Caco-2 (cell line): ENCODE measurements at places on chromosomes 1 and 21.

DNA sequence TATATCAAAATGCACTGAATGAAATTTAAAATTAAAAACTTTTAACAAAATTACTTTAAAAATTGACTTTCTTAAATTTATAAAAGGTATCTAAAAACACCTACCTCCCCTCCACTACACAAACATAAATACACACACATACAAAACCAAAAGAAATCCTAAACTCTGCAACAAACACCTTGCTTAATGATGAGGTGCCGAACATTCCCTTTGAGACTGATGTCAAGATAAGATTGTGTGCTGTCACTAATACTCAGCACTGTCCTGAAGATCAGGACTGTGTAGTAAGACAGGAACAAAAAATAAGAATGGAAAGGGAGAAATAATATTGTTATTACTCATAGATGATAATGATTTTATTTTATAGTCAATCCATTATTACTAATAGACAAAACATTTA is 45.1 kb downstream of the CD53 start:
- DNase-seq: no peak

GRCh38 chr1:204514828-204515227 is 1.4 kb upstream of the MDM4 start:
- no peak for DNase-seq

DNA sequence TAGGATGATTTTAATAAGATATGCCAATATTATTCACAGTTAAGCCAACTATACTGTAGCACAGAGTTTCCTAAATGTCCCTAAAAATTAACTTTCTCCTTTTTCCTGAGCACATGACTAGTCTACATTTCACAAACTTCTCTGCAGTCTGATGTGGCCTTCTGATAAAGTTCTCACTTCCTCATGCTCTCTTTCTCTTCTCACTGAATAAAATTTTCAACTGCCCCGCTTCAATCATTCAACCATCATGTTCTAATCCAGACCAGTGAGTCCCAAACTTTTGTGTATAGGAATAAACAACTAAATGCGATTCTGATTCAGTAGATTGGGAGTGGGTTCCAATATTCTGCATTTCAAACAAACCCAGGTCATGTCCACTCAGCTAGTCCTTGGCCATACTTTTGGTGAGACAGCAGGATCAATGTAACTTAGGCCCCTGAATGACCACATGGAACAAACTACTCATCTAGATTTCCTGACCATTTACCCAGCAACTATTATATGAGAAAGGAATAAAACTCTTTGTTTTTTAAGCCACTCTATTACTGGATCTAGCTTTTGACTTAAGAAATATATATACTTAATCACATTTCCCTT is 20.1 kb downstream of the TUT4 start:
- no peak for DNase-seq

DNA sequence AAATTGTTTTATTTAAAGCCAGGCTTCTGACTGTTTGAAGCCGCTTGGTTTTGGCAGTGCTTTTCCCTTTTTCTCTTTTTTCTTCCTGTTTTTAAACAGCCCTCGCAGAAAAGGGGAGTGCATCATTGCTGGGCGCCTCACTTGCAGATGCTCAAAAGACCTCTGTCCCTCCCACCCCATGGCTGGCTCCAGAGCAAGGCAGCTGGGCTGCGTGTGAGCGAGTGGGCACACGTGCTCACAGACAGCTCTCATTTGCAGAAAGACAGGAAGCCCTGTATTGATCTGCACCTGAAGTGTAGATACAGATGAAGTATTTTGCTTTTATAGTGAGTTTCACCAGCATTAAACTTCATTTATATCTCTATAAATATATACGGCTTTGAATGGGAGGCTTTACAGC is 8.8 kb downstream of the TNR start:
- no peak for DNase-seq

DNA sequence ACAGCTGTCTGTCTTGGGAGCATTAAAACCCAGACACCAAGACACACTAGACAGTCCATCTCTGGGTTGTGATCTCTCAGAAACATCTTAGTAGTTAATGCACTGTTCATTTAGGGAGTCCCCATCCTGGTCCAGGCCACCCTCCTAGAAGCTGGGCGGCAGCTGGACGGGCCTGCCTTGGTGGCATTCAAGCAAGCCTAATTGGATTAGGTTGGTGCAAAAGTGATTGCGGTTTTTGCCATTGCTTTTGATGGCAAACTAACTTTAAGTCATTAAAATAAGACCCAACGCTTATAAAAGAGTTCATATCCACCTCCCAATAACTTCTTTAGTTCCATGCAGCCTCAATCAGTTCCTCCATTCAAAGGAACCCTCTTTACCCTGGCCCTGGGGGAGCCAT is 21.7 kb downstream of the ATP5PO start:
- DNase-seq: no peak

DNA sequence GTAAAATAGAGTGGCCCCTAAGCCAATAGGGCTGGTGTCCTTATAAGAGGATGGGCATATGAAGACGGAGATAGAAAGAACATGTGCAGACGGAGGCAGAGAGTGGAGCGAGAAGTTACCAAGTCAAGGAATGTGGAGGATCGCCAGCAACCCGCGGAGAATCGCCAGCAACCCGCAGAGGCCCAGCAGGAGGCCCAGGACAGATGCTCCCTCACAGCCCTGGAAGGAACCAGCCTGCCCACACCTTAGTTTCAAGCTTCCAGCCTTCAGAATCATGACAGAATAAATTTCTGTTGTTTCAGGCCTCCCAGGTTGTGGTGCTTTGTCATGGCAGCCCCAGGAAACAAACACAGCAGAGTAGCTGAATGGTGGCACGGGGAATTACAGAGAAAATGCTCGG is 9.6 kb downstream of the CLDN14 start:
- DNase-seq: no peak

DNA sequence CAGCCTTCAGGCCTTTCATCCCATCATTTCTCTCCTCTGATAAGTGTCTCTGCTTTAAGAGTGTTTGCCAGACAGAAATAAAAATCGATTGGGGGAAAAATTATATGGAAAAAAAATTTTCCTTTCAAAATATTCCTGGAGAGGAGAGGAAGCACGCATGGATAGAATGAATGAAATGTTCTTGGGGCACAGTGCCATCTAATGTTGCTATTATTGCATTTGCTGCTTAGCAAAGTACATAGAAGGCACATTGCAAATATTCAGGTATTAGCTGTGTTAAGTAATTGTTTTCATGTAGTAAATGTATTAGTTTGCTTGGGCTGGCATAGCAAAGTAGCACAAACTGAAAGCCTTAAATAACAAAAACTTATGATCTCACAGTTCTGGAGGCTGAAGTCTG is 18.1 kb downstream of the B3GALT5 start:
- no peak for DNase-seq

DNA sequence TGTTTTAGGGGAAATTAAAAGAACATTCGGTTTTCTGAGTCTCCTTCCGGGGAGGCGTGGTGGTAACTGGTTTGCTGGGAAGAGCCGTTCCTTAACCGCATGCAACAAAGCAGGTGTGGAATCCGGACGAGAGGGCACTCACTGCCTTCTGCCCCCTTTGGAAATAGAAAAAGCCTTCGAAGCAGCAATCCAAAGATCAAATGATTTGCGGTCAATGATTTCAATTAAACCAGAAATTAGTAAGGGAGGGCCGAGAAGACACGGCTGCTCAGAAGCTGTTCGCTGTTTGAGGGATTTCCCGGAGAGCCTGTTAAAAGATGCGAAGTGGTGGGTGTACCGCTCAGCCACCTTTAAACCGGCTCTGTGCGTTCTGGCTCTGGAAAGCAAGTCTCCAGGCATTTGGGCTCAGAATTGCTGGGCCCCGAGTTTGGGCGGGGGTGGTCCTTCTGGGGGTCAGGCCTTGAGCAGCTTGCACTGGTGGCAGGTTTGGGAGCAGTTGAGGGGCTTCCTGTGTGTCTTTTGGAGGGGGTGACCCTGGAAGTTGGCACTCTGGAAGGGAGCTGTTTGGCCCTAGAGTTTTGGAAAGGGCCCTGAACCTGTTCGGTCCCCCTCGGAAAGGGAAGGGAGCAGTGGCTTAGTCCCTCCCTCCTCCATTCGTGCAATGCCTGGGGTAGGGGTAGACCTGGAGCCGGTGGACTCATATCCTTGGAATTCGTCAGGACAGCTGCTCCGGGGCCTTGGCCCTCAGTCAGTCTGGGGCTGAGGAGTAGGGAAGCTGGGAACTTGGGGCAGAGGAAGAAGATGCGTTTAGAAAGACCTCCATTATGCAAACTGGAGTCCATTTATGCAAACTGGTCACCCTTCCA is 3.1 kb downstream of the SIM2 start:
- no peak for DNase-seq

DNA sequence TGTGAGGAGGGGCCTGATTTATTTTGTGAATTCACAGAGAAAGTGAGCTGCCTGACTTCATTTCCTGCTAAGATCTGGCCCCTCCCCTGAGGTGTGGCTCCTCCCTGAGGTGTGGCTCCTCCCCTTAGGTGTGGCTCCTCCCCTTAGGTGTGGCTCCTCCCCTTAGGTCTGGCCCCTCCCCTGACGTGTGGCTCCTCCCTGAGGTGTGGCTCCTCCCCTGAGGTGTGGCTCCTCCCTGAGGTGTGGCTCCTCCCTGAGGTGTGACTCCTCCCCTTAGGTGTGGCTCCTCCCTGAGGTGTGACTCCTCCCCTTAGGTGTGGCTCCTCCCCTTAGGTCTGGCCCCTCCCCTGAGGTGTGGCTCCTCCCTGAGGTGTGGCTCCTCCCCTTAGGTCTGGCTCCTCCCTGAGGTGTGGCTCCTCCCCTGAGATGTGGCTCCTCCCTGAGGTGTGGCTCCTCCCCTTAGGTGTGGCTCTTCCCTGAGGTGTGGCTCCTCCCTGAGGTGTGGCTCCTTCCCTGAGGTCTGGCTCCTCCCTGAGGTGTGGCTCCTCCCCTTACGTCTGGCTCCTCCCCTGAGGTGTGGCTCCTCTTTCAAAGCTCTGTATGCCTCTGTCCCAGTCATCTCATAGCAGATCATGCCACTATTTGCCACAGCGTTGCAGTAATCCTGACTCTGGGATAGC is 26.9 kb upstream of the LRRC3 start:
- peak; percentile 59 for DNase-seq

DNA sequence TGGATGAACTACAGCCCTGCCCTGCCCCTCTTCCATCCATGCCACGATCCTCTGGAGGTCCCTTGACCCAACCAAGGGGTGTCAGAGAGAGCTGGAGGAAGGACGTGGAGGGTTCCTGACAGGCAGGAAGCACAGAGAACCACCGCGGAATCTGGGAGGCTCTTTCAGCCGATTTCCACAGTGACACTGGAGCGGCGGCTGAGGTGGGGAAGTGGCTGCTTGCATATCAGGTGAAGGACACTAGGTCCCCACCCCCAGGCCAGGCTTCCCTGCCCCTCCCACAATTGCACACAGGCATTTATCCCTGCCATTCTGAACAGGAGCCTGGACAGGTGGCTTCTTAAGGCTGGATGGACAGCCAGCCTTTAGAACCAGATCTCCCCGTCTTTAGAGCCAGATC is 17.5 kb downstream of the LRRC71 start:
- DNase-seq: no peak

GRCh38 chr1:234765181-234765580 is 155.2 kb upstream of the IRF2BP2 start:
- DNase-seq: no peak

DNA sequence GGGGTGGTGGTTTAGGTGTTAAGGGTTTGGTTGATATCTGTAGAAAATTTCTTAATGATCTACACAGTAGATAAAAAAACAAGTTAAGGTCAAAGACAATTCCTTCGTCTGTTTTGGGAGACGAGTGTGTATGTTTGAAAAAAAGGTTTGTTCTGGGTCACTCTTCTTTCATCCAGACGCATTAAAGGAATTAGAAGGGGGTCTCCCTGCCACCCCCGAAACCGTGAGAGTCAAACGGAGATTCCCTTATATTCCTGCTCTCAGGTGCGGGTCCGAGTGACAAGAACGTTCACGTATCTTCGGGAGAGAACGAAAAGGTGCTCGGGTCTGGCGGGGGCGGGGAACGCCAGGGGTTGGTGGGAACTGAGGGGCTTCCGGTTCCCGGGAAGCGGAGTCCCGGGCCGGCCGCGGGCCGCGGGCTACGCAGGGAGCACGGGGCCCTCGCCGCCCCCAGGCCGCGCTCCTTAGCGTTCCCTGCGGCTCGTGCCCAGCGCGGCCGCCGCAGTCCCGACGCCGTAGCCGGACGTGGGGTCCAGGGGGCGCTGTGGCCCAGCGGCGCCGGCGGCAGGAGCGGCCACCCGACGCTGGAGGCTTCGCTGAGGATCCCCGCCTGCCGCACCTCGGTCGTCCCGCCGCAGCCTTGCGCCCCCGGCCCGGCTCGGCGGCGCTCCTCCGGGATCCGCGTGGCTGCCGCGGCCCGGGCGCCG is at the start of gene ZFYVE9:
Gene ZFYVE9 (plus strand): TSS at position 577 of the 707 bp plus-strand sequence. CDS start 91,118 bp downstream, outside the sequence.
- DNase-seq: peak; percentile 89

GRCh38 chr1:198117267-198117666 is 39.5 kb upstream of the NEK7 start:
- DNase-seq: no peak

DNA sequence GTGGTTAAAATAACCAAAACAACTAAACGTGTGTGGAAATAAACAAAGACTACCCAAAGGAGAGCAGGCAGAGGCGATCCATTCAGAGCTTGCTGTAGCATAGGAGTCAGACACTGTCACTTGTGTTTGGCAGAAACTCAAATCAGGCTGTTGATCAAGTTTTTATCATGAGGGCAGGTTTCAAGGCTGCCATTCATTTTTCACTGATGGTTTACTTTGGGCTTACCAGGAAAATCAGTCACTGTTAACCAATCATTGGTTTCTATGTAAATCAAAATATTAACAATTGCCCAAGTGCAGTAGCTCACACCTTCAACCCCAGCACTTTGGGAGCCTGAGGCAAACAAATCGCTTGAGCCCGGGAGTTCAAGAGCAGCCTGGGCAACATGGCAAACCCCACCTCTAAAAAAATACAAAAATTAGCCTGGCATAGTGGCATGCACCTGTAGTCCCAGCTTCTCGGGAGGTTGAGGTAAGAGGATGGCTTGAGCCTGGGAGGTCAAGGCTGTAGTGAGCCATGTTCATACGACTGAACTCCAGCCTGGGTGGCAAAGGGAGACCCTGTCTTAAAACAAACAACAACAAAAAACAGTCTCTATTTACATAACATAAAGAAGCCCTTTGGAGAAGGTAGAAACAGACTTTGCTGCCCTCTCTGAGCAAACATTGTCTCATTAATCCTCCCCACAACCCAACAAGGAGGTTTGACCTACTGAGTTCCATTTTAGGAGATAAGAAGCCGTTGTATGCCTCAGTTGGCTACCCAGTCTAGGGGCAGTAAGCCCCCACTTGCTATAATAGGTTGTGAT is 21.1 kb upstream of the ETS2 start:
- no peak for DNase-seq

GRCh38 chr1:169360415-169360814 is 7.2 kb downstream of the NME7 start:
- no peak for DNase-seq

GRCh38 chr1:98675282-98675681 is 13.8 kb downstream of the SNX7 start:
- DNase-seq: no peak

DNA sequence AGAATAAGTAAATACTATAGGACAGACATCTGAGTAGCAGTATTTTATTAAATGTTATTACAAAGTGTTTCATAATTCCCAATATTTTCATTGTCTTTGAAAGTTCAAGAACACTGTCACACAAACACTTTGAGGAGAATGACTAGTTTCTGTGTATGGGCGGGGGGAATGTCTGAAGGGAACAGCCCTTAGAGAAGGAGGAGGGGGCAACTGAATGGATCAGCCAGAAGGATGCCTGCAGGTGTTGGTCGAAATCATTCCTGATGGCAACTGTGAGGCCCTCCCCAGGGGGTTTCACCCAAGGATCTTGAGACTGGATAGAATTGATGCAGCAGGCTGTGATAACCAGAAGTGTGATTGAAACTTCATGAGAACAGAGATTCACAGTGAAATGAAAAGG is 223.2 kb upstream of the C1orf87 start:
- DNase-seq: no peak
